T-helper 17 cell (primary cell): ENCODE measurements at places on chromosomes 3 and 15.

- DNase-seq, result no peak
Measured at GRCh38 chr3:188126276-188126675, 27.7 kb upstream of the LPP start.

DNA sequence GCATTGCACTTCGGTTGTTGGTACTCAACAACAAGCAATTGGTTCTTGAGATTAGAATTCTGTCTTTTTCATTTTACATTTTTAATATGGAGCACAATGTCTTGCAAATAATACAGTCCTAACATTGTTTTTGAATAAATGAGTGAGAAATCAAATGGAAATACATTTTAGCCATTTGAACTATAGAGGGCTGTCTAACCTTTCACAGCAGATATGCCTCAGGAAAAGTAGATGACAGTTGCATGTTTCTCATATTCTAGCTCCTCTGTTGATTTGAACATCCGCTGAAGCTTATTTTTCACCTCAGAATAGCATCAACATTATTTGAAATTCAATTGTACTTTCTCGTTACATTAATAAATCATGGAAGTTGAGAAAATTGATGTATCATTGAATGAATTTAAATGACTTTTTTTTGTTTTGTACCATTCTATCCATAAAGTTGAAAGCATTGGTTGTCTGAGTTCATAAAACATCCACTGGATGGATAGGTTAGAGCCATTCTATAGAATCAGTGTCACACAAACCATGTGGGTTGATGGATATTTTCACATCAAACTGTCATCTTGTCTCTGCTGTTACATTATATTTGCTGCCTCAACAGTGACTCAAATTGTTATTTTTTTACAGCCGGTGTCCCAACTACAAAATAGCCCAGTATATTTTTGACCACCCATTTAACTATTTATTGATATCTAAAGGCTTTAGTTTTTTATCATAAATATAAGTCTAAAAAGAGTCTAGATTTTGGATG, 928.3 kb downstream of the NSUN3 start:
- no peak for DNase-seq

DNA sequence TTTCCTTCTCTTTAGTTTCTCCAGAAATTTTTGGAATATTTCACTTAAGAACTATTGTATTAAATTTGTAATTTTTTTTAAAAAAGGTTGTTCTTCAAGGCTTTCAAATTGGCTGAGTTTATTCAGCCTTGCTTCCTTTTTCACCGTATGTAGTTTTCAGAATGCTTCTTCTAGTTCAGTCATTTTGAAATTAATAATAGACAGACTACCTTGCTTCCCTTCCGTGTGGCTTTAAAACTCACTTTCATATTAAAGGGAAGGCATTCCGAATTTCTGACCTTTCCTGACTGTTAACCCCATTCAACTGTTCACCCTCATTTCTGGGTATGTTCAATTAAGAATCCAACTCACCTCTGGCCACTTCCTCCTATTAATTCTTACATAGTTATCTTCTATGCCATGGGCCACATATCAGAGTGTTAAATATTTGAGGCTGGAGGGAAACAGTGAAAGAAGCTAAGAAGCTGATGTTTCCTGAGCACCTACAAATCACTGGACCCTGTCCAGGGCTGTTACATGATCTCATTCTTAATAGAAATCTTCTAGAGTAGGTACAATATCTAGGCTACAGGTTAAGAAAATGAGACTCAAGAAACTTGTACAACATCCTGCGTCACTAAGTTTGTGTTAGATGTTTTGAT, 237.5 kb downstream of the P3H2 start:
- no peak for DNase-seq

DNA sequence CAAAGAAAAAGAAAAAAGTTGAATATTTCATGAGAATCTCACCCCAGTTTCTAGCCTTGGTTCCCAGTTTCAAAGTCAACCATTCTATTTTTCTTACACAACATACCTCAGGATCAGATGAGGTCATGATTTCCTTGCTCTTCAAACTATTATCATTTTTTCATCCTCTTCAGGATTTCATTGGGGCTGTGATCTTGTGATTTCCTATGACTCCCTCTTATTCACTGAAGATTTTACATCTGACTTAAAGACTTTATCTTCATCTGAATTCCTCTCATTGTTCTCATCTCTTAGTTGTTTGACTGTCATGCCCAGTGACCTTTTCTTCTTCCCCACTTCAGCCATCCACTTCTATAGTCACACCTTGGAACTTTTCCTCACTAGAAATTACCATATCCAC, 3.1 kb upstream of the C3orf33 start:
- DNase-seq, result no peak

DNA sequence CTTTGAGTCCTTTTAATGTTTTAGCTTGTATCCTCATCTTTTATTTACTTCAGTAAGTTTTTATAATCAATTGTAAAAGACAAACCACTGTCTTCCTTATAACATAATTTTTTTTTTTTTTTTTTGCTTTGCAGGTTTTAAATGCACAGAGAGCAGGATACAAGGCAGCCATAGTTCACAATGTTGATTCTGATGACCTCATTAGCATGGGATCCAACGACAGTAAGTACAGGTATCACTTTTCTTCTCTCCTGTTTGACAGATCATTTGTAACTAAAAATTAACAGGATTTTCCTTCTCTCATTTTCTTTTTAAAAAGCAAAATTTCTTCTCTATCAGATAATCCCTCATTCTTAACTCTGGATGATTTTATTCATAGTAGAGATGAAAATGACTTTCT, 75.4 kb downstream of the PFN2 start:
- DNase-seq, result no peak

DNA sequence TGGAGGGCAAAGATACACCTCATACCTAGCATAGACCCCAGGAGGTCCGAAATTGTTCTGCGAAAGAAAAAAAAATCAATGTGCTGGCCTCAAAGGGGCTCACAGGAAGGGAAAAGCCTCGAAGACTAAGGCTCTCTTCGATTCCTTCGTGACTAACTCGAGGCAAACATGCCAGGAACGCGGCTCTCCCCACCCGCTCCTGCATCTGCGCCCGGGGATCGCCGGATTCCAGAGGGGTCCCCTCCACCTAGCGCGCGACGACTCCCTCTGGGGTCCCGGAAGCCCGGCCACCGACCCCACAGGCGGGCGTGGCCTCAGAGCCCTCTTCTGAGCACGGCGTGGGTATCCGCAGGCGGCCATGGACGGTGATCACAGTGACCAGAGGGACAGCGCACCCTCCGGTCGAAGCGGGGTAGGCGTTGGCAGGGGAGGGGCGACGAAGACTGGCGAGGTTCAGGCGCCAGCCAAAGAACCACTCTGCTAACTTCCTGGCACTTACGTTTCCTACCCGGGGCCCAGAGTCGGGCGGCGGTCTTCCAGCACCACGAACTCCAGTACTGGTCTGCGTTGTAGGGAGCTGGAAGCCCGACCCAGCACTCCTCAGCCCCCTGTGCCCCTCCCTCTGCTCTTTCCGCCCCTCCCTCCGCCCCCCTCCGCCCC, 515 bp upstream of the EIF3J start:
- DNase-seq, result no peak

- no peak for DNase-seq
Measured at GRCh38 chr15:48596415-48596814, 49.1 kb downstream of the FBN1 start.

- DNase-seq, result no peak
Measured at GRCh38 chr15:94119298-94119811, 112.0 kb upstream of the MCTP2 start.

GRCh38 chr3:196348698-196349097, 10.5 kb upstream of the TM4SF19 start:
- no peak for DNase-seq

DNA sequence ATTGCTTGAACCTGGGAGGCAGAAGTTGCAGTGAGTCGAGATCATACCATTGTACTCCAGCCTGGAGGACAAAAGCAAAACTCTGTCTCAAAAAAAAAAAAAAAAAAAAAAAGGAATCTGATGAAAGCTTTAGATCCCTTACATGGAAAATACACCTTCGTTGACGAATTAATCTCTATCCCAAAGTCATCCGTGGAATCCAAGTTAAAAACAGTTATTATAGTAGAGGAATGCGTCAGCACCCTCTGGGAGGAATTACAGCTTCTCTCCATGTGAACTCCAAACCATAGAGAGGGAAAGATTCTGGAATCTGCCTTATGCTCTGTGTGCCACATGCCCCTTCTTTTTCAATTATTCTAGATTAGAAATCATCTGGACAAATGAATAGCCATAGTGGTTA, 192.3 kb upstream of the C2CD4B start:
- DNase-seq, result no peak

DNA sequence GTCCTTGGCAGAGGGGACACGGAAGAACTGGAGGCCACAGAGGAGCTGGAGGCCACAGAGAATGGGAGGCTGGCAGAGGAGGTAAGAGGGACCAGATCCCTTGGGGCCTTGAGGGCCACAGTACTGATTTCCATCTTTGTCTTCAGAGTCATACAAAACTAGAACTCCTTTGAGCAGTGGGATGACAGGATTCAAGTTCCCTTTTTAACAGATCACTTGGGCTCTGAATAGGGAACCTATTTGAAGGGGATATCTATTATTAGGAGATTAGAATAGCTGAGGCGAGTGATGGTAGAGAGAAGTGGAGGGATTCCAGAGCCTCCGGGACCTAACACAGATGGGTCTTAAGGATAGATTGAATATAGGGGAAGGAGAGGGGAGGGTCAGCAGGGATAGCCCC, 55.7 kb downstream of the OXNAD1 start:
- no peak for DNase-seq

- no peak for DNase-seq
Measured at GRCh38 chr3:71345429-71346040, 238.0 kb downstream of the FOXP1 start.

GRCh38 chr3:193016437-193016901, 98.8 kb upstream of the MB21D2 start:
- no peak for DNase-seq

- no peak for DNase-seq
Measured at GRCh38 chr15:98537516-98538060, 110.8 kb upstream of the IGF1R start.

GRCh38 chr3:9685216-9686049, 18.2 kb upstream of the CPNE9 start:
- DNase-seq, result no peak

DNA sequence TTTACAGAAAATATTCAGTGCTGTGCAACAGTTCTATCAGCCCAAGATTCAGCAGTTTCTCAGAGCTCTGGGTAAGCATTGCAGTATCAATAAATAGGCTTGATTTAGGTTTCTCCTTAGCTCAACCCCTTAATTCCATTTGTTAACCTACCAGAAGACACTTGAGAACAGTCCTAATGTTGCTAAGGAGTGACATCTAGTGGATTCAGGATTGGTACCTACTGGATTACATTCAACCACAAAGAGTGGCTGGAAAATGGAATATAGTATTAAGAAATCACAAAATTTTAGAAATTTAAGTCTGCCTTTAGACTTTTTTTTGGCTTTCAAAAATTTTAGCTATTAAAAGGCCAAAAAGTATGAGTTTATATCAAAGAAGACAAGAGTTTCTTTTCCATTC, 34.7 kb downstream of the POLG start:
- DNase-seq, result no peak

- no peak for DNase-seq
Measured at GRCh38 chr3:100635273-100635701, 25.9 kb downstream of the ADGRG7 start.

GRCh38 chr3:25904206-25904605, 114.3 kb downstream of the OXSM start:
- DNase-seq, result no peak

DNA sequence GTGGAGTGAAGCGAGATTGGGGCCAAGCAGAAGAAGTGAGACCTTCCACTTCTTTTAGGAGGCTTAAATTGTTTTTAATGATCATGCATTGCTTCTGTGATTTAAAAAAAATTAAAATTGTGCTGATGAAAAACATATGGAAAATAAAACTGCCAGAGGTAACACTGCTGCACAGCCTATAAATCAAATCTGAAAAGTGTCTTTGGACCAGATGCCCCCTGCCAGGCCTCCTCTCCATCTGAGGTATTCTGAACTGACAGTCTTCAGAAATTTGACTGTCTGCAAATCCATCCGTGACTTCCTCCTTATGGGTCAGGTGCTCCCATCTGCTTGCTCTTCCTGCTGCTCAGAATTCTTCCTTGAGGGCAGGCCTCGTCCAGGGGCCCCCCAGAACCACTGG, 108.5 kb upstream of the NR2E3 start:
- no peak for DNase-seq

DNA sequence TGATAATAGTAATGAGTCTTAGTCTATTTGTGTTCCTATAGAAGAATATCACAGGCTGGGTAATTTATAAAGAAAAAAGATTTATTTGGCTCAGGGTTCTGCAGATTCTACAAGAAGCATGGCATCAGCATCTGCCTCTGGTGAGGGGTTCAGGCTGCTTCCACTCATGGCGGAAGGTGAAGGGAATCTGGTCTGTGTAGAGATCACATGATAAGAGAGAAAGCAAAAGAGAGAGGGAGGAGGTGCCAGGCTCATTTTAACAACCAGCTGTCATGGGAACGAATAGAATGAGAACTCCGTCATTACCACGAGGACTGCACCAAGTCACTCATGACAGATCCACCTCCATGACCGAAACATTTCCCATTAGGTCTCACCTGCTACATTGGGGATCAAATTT, 664.0 kb upstream of the SGO1 start:
- DNase-seq, result no peak

GRCh38 chr15:53739651-53740050, 19.8 kb downstream of the WDR72 start:
- no peak for DNase-seq

DNA sequence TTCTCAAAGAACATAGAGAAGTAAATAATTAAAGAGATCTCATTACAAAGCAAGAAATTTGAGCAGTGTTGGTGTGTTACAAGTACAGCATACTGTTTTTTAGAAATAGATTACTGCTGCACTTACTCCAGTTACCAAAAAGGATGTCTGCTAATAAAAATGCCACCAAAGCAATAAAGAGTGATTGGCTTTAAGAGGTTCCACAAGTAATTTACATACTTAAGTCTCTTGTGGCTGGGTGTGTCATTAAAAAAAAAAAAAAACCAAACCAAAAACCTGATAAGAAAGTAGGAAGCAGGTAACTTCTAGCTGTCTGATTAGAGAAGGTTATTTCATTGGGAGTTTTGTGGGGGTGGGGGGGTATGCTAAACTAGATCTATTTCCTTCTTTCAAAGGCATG, 15.2 kb downstream of the RAB11A start:
- no peak for DNase-seq

GRCh38 chr3:197830308-197830966, 39.4 kb downstream of the LRCH3 start:
- no peak for DNase-seq

GRCh38 chr3:42214064-42214463, 51.9 kb downstream of the CCK start:
- DNase-seq, result no peak

- no peak for DNase-seq
Measured at GRCh38 chr15:101476756-101477155, 12.8 kb downstream of the PCSK6 start.

DNA sequence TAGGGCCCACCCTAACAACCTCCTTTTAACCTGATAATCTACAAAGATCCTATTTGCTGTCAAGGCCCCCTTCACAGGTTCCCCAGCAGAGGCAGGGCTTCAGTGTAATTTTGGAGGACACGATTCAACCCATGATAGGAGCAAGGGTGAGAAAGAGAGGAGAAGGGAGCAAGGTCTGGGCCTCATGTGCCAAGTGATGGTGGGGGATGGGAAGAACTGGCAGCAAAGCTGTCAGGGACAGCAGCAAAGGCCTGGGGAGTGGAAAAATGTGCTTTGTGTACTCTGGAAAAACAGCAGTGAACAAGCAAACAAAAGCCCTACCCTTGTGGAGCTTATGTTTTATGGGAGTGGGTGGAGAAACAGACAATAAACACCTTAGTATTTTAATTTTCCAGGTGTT, 2.7 kb upstream of the GALNT15 start:
- DNase-seq, result no peak
